8988T (cell line): ENCODE measurements at places on chromosomes 12 and 14.

DNA sequence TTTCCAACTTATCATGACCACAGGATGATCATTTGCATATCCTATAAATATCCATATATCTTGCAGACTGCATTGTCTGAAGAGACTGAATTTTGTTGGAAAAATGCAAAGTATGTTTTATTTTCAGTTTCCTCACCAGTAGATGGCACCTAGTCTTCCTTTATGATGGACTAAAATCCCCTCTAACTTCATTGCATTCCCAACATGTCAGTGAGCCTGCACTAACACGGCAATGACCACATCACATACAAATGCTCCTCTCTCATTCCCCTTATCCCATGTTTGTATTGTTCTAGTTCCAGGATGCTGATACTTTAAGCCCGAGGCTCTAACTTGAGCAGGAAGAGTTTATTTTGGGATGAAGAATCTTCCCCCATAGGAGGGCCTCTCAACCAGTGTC is 24.7 kb upstream of the MYBPC1 start:
- no peak for DNase-seq

DNA sequence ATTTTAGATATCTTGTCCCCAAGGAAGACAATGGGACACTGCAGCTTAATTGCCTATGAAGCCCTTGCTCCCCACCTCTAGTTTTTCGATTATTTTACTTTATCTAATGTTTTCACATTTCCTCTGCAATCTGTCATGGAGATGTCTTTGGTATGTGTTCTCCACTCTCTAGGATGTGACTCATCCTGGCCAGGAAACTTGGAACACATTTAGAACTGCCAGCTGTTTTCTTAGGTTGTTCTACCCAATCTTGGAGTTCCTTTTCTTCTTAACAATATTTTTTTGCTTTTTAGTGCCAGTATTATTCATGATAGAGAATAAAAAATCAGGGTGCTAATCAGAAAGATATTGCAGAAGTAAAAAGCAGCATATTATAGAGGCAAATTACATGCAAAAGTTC is 101.7 kb upstream of the CLEC14A start:
- no peak for DNase-seq

DNA sequence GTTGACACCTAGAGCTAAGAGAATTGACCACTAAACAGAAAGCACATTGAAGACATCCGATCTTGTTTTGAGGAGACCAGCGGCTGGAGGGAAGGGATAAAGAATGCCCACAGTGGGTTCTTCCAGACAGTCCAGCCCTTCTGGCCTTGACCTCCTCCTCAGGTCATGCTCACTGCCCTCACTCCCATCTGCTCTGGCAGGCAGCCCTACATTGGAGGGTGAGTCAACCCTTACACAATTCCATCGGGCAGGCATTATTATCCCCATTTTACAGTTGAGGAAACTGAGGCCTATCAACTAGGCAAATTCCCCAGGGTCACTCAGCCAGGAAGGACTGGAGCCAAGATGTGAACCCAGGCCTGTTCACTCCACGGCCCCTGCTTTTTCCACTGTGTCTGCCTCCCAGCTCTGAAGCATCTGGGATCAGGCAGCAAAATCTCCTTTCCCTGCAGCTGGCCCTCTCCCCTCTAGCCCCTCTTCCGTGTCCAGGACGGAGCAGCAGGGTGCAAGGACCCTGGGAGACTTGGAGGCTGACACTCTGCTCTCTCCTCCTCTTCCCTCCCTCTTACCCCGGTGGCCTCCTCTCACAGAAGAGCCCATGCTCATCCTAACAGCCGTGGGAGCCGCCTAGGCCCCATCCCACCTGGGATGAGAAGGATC is 5.3 kb downstream of the SCNN1A start:
- no peak for DNase-seq

GRCh38 chr12:128235635-128236417 is 31.1 kb upstream of the TMEM132C start:
- DNase-seq: no peak

GRCh38 chr14:68622856-68623255 is 170.0 kb downstream of the ZFP36L1 start:
- no peak for DNase-seq

DNA sequence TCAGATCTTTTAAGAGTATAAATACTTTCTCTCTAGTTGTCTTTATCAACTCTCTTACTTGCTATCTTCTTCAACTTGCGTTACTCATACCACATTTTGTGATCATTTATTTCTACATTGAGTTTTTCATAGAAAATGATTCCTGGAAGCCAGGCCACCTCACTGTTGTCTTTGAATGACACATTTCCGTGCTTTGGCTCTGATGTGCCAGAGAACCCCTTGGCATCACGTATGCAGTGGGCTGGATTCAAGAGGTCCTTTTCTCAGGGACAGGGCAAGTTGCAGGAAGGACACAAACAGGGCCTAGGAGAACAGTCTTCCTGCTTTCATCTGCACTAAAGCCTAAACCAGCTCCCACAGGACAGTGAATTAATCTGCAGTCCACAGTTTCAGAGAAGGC is 70.3 kb upstream of the PYGL start:
- DNase-seq: no peak

GRCh38 chr14:99361596-99362215 is 89.7 kb upstream of the BCL11B start:
- DNase-seq: no peak

DNA sequence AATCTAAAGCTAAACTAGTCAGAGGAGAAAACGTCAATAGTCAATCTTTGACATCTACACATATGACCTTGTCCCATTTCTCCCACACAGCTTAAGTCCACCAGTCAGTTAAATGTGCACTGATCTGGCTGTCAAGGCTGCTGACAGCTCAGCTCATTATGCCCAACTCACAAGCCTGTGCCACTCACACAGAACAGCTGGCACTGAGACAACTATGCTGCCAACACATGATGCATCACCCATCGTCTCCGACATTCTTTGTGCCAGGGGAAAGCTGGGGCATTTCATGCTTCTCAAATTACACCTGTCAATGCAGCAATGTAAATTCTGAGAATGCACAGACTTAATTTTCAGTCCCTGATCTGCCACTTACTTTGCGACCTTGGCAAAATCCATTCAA is 25.3 kb downstream of the GNS start:
- peak; percentile 39 for DNase-seq

- no peak for DNase-seq
These were observed 112.5 kb downstream of the PTPRQ start for GRCh38 chr12:80556566-80556965.

DNA sequence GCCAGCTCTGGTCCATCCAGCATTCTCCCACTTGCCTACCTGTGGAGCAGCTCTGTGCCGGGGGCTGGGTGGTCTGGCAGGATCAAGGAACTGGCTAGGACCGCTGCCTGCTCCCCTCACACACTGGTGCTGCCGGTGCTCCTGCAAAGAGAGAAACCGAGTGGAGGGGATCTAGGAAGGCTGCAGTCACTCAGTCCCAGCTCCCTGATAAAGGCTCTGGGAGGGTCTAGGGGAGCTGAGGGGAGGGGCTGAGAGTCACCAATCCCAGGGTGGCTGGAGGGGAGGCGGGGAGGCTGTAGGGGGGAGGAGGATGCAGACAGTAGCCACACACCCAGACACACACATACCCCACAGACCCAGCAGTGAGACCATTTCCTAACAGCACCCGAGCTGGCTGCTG is at the start of gene TAC3:
TAC3 (minus strand) TSS at position 182 of the 400 bp plus-strand sequence. CDS start 732 bp downstream, outside the sequence.
- DNase-seq: no peak

GRCh38 chr14:75383721-75384120 is 44.1 kb upstream of the JDP2 start:
- no peak for DNase-seq

DNA sequence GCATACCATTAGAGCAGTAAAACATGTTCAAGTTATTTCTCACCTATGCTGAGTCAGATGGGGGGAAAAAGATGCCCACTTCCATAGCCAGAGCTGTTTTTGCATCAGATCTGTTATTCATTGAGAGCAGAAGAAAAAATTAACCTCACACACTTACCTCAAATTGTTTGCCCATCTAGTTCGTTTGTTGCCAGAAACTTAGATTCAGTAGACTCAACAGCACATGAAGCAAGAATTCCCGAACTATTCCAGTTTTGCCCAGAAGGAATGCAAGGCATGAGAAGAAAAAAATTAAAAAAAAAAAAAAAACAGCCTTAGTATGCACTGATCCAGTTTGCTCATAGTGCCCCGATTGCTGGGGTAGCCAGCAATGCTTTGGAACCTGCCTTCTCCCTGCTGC is 12.4 kb upstream of the DPF3 start:
- DNase-seq: no peak

GRCh38 chr12:29528161-29528560 is 30.7 kb upstream of the OVCH1 start:
- DNase-seq: no peak

- no peak for DNase-seq
These were observed 128.1 kb upstream of the HMGA2 start for GRCh38 chr12:65696227-65696626.

DNA sequence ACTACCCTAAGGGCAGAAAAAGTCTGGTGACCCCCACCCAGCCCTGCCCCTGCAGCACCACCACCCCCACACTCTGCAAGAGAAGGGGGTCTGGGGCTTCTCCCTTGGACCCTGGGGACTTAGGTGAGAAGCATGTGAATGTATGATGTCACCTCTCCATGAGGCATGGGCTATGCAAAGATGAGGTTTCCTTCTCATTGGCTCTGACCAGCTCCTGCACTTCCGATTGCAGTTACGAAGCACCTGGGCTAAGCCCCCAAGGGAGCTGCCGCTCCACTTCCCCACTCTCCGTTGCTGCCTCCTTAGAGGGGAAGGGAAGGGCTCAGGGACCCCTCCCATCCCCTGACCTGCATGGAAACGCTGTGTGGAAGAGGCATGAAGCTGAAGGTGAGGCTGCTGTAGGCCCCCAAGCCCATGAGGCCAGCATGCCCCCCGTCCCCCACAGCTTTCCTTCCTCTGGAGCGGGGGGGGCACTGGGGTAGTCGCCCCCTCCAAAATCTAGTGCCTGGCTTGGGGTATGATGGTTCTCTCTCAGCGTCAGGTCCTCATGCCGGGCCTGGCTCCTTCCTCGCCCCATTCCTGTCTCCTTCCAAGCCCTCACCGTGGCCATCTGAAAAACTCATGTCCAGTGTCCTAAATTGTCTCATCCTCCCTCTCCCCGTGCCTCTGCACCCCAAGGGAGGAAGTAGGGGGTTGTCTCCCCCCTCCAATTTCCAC is 5.5 kb upstream of the DDX23 start:
- no peak for DNase-seq

DNA sequence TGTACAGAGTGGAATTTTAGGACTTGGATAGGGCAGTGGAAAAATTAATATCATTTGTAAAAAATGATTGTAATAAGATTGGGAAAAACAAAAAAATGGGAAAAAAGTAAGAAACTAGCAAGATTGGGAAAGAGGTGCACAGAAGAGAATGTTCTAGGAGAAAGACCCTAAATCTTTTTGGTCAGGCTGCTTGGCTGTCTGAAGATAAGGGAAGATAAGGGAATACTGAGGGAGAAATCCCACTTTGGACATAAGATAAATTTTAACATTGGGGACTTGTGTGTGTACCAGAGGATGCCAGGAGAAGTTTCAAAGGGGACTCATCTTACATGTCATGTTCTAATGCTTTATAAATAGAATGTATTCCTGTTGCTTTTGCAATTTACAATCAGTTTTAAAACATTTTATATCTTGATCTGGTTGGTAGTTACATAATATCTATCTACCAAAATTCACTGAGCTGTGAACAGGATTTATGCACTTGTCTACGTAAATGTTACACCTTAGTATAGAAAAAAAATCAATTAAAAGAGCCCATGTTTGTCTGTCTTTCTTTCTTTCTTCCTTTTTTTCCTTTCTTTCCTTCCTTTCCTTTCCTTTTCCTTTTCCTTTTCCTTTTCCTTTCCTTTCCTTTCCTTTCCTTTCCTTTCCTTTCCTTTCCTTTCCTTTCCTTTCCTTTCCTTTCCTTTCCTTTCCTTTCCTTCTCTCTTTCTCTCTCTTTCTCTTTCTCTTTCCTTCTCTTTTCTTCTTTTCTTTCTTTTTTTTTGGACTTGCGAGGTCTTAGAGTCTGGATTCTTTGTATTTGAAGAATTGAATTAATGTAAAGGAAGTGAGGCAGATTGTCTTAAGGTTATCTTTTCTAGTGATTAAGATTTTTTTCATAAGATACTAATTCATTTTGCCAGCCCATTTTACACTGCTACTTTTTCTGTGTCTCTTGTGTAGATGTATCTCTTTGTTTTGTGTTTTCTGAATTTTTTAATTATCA is 66.1 kb downstream of the KTN1 start:
- DNase-seq: no peak

DNA sequence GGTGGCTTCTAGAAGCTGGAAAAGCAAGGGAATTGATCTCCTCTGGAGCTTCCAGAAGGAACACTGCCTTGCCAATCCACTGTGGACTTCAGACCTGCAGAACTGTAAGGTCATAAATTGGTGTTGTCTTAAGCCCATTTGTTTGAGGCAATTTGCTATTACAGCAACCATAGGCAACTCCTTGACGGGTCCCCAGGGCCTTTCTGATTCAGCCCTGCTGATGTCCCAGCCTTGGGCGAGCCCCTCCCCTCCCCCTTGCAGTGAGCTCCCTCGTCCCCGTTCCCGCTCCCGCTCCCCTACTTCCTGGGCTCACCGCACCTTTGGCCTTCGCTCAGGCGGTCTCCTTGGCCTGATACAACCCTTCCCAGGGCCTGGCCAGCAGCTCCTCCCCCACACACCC is 18.9 kb upstream of the DIO3 start:
- no peak for DNase-seq

- DNase-seq: no peak
These were observed 51.1 kb downstream of the ITPK1 start for GRCh38 chr14:93064411-93065271.
